ENCODE measurements at places on chromosomes 6 and 20.

GRCh38 chr20:11588875-11589274 is 328.8 kb upstream of the BTBD3 start:
- DNase-seq: no peak

GRCh38 chr20:17227219-17227575 is 357 bp downstream of the PCSK2 start:
- no peak for DNase-seq

- no peak for DNase-seq
These were observed 303.9 kb downstream of the FOXC1 start for GRCh38 chr6:1913577-1913976.

DNA sequence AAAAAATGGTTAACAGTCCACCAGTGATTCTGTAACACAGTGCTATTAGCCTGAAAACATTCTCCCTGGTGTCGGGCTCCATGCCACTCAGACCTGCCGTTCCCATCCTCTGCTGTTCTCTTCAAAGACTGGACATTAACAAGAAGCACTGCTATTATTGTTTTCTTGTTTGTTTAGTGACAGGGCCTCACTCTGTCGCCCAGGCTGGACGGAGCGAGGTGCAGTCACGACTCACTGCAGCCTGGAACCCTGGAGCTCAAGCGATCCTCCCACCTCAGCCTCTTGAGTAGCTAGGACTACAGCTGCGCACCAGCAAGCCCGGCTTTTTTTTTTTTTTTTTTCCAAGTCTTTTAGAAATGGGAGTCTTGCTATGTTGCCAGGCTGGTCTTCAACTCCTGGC is 9.6 kb downstream of the RMND1 start:
- no peak for DNase-seq

GRCh38 chr6:33610779-33611732 is 10.1 kb upstream of the ITPR3 start:
- DNase-seq: no peak

- DNase-seq: no peak
These were observed 71.5 kb downstream of the CNKSR3 start for GRCh38 chr6:154438882-154439415.

DNA sequence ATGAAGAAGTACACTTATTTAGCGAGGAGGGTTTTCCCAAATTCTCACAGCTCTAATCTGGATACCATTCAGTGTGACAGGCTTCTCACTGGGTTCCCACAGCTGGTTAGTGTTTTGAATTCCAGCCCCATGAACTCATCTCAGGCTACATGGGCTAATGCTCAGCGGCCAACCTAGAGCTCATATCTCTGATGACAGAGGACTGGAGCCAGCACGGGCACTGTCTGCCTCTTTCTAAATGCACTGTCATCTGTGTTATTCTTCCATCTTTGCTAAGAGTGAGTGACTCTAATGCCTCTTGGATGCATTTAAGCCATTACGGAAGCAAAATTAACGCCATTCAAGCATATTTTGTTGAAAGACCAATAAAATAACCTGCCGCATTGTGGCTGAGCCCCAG is 308.9 kb upstream of the JAG1 start:
- peak; percentile 85 for DNase-seq

DNA sequence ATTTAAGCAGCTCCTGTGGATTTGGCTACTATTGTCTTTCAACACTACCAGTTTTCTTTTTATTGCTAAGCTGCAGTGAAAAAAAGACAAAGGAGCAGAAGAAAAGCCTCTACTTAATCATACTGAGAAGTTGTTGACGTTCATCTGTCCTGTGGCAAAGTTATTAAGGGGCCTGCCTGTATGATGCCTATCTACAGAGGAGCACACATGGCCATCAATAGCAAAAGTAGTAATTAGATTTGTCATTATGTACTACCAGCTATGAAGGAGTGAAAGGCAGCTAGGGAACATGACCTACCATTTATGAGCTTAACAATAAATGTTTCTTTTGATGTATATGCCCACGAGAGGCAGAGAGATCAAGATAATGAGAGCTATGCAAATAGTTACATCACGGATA is 620.9 kb downstream of the PHF3 start:
- no peak for DNase-seq

DNA sequence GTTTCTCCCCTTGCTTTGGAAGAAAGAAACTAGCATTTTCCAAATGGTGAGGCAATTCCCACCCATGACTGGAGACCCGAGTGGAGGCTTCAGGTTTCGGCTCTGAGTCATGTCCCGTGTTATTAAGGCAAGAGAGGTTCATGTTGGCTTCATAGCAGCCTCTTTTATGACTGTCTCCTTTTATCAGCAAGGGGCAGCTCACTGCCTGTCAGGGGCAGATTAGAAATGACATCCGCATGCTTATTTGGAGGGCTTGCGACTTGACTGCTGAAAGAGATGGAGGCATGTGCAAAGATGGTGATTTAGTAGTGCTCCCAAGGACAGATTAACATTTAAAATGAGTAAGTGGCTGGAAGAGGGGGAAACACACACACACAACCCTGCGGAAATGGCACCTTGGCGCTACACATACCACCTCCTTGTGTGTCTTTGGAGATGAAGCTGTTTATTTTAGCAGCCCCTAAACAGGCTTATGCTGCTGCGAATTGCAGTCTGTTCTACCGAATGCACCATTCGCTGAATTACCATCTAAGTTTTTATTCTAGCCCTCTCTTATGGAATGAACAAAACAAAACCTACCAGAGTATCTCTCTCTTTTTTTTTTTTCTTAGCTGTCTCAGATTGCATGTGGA is 52.1 kb upstream of the VSTM2L start:
- peak; percentile 21 for DNase-seq

- DNase-seq: peak; percentile 97
These were observed at the start of gene EFHC1 for GRCh38 chr6:52419809-52420667. Gene EFHC1, plus strand, starts transcription at chr6:52420342. Its CDS starts 69 bp downstream, at chr6:52420411.

DNA sequence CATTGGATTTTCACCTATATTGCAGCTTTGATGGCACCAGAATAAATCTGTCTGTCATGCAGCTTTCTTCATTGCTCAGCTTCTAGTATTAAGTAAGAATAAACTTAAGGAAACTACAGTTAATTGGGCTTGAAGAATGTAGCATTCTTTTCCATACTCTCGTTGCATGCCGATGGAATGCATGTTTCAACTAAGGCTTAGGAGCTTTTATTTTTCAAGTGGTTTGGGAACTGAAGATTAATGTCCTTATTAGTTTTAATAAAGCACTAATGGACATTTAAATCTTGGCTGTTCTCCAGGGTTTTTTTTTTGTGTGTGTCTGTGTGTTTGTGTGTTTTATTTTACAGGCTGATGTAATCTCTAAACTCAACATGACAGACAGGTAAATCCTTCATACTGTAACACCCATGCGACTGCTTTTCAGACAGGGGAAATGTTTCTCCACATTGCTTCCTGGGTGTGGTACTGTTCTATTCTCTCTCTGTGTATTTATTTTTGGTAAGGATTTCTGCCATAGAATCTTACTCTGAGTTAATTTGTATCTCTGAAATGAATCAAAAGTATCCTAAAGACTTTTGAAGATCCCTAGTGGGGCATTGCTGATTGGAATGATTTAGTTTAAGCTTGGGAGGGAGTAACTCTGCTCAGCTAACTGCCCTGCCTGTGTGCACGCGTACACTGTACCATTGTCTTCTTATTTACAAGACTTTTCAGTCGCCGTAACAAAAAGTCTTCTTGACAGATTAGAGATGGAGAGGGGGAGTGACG is 38.0 kb downstream of the SLC9A8 start:
- DNase-seq: no peak

DNA sequence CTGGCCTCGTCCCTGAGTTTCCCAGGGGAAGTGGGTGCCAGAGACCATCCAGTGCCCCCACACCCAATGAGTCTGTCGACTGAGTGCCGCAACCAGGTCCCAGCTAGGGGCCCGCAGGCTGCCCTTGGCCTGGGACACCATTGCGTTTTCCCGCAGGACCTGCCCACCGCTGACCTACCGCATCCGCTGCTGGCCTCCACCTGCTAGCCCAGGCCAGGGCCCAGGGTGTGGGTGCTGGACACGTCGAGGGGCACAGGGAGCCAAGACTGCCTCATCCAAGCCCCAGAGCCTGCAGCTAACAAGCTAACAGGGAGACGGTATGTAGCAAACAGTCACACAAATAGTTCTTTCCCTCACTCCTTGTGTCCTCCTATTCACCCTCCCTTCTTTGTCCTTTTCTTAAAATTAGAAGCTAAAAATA is 97.7 kb downstream of the TMEM242 start:
- no peak for DNase-seq

DNA sequence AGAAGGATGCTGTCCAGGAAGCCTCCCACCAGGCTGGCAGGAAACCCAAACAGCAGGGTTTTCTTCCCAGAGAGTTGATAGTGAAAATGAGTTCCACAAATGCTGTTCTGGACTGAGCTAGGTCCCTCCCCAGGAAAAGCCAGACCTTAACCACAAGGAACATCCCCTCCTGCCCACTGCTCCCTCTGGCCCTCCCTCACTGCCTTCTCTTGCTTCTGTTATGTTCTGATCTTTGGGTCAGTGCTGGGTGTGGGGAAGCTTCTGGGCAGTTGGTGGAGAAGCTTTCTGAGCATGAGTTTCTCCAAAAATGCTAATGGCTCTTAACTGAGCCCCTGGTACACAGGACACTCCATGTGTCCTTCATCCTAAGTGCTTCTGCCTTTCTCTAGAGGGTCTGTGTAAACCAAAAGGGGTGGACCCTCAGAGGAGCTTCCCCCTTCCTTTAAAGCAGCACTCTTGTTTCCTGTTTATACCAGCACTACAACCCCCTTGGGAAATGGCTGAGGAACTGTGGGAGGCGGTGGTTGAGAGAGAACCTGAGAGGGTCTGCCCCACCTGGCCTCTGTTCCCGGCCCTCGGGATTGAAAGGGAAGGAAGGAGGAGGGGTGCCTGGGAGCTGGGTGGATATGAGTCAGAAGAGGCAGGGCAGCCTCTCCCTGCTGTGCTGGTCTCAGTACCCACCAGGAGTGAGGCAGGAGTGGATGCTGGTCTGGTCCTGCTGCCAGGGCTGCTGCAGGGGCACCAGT is 42.0 kb downstream of the CDS2 start:
- peak; percentile 49 for DNase-seq

- peak; percentile 70 for DNase-seq
These were observed 55.2 kb upstream of the SUPT3H start for GRCh38 chr6:45432977-45433376.
